Ovary (tissue), 10 donors: ENCODE measurements at places on chromosomes 1 and 21. TPM values are rescaled to one million over a fixed set of nuclear protein-coding genes. Genes with fewer than 3 reads are reported as not detected.

Gene SELENBP1
- 29.6 TPM for total RNA-seq

Gene FMOD
- 110 TPM for total RNA-seq

Gene TFF2
- not detected for total RNA-seq

DNA sequence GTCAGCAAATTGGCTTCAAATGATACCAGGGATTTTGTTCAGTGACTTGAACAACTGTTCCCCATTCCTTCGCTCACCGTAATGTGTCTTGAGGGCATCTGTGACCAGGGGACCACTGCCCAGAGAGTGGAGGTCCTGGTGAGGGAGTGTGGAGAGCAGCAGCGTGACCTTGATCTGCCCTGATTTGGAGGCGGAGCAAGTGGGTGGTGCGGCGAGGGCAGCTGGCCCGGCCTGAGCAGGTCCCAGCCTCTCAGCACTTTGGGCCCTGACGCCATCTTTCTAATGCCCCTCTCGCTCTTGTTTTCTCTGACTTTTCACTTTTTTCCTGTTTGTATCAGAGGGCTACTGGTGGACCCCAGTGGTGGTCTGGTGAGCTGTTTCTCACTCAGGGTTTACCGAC lies 31.1 kb downstream of the DIP2A start:
- peak overlapping the region; percentile 42 for H3K27ac ChIP-seq
- no peak overlapping the region for H3K4me3 ChIP-seq
- no peaks in the 10 kb centered on the region for H3K36me3 ChIP-seq
- H3K4me1 ChIP-seq: peaks cover 3% of the 10 kb centered on the region

- peak overlapping the region; percentile 87 for H3K27ac ChIP-seq
- peak; percentile 53 for DNase-seq
- peaks cover 8% of the 10 kb centered on the region for H3K4me1 ChIP-seq
- H3K27me3 ChIP-seq: no peaks in the 10 kb centered on the region
Measured at GRCh38 chr1:22452481-22452957, 868 bp downstream of the ZBTB40 start.

DNA sequence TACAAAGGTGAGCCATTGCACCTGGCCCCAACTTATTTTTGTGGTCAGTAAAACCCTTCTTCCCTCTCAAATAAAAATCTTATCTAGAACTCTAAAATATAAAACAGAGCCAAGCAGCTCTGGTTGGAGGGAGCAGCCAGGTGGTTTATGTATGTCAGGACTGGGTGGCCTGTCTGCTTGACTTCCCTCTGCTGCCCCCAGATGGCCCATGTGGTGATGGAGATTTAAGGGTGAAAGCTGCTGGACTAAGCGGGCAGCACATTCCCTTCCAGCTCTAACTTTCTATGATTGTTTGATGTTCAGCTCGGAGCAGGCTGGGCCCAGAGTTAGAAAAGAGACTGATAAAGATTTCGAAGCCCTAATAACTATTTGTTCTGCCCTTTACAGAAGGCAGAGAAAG lies 11.9 kb upstream of the PAQR6 start:
- no peaks in the 10 kb centered on the region for H3K4me1 ChIP-seq
- no peak for DNase-seq
- H3K27me3 ChIP-seq: no peaks in the 10 kb centered on the region
- no peaks in the 10 kb centered on the region for H3K36me3 ChIP-seq
- no peak overlapping the region for H3K4me3 ChIP-seq
